ENCODE measurements at places on chromosomes 7 and 10.

- DNase-seq, result no peak
Measured at GRCh38 chr7:90958647-90959046, 305.6 kb upstream of the FZD1 start.

DNA sequence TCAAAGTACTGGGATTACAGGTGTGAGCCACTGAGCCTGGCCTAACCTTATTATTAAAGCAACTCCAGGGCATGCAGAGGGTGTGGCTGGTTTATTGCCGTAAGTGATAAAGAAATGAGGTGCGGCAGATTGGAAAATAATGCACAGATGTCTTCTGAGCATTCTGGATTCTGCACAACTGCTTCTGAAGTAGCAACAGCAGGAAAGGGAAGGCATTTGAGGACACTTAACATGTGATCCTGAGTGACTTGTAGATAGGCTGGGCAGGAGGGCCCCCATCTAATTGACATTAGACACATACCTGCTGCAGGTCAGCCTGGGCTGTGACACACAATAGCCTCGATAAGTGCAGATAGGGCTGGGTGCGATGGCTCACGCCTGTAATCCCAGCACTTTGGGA is 5.6 kb downstream of the RHBDD2 start:
- no peak for DNase-seq

DNA sequence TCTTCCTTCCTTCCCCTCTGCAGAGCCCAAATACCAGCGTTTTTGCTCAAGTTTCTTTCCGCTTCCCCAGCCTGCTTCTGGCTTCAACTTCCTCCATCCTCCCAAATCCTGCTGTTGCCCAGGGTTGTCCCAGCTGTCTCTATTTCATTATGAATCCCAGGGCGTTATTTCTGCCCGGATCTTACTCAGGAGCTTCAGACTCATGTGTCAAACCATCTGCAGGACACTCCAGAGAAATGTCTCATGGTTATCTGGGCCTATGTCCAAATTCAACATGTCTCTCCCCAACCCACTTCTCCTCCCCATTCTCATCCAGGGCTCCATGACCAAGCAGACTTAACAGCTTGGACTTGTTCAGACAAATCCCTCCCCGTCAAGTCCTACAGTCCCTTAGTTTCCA is 15.6 kb downstream of the ARHGAP22 start:
- no peak for DNase-seq

- no peak for DNase-seq
Measured at GRCh38 chr7:137962875-137963507, 38.9 kb downstream of the CREB3L2 start.

GRCh38 chr10:2122431-2123124 is 385.3 kb upstream of the ADARB2 start:
- DNase-seq, result no peak

GRCh38 chr7:86926732-86927131 is 132.7 kb downstream of the ELAPOR2 start:
- no peak for DNase-seq

- DNase-seq, result no peak
Measured at GRCh38 chr10:46239993-46240683, 46.7 kb upstream of the ANTXRL start.

- no peak for DNase-seq
Measured at GRCh38 chr7:3533040-3533439, 232.0 kb downstream of the SDK1 start.

DNA sequence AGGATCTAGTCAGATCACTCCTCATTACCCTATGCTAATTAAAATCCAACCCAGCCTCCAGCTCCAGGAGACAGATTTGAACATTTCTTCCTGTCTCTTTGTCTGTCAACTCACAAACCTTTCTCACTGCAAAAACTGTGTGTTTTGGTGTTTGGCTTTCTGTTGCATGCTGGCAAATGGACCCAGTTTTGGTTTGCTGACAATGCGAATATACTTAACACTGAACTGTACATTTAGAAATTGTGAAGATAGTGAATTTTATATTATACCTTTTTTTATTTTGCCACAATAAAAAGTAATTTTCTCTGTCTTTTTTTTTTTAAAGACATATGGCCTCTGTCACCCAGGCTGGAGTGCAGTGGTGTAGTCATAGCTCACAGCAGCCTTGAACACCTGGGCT is 18.3 kb upstream of the TNPO3 start:
- DNase-seq, result no peak

DNA sequence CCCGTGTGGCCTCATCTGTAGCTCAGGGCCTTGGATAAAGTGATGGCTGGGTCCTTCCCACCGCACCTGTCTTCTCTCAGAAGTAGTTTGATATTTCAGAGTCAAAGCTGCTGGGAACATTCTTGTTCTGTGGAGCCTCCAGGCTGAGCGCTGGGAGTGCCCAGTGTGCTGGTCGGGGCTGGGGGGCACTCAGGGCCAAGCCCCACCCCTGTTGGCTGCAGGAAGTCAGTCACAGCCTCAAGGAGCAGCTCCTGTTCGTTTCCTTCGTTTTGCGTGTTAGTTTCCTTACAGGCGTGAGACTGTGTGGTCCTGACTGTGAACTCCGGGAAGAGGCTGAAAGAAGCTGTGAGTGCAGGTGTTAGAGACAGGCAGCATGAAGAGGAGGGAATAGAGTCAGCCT is 33.2 kb downstream of the POR start:
- no peak for DNase-seq

DNA sequence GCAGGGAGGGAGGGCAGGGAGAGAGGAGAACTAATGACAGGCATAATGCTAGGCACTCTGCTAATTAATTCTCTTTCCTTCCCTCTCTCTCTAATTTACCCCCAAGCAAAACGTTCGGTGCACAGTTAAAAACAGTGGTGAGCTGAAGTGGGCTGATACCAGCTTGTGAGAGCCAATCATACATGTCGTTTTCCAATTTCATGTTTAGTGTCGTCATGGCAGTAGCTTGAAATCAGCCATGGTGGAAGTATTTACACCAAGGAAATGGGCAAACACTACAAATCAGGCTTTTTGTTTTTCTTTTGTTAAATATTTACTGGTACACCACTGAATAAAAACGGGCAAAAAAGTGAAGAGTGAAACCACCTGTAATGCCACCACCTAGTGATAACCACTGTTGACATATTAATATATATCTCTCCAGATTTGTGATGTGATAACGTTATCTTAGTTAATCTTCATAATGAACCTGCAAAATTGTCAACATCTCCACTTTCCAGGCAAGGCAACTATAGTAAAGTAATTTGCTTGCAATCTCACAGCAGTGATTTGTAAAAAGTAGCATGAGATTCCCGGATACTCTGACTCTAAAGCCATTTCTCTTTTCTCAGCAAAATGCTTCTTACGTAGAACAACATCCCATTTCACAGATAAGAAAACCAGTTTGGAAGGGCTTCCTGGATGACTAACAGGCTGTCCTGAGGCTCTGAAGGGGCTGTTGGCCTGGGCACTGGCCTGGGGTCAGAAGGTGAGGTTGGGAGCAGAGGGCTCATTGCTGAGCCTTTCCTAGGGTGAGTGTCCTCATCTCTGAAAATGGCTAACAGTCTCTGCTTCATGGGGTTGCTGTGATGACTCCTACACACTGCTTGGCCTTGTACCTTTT is 83.7 kb downstream of the ATXN7L1 start:
- DNase-seq, result no peak

DNA sequence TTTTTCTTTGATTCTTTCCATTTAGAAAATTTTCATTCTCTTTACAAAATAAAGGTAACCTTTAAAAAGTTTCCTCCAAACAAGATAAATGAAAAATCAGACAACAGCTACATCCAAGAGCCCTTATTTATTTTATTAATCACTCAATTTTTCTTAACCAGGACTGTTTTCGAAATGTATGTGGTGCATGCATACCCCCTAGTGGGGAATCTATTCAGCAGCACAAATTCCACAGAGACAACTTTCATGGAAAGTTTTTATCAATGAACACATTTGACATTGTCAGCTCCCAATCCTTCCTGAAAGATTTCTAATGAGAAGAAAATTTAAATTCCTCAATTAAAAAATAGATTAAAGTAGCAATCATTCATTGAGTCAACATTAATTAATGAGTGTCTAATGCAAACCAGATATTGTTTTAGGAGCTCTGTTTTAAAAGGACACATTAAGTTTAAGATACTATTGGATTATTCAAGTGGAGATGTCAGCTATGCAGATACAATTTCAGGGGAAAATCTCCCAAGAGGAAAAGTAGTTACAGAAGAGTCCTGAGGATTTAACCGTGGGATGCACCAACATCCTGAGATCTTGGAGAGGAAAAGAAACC is 5.2 kb upstream of the HTR7 start:
- peak; percentile 21 for DNase-seq

DNA sequence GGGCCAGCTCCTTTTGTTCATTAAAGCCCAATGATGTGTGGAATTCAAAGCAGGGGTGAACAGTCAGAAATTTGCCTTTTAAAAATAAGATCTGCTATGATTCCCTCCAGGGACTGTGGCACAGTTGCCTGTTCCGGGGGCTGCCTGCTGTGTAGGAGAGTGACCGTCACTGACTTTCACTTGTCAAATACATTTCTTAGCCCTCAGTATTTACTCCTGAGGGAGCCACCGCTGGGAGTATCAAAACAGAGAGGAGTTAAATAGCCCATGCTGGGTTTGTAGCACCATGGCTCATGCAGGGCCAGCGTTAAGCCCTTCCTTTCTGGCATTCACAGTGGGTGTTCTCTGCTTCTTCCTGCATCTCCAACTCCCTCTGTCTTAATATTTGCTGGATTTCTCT is 897.8 kb downstream of the SORCS3 start:
- no peak for DNase-seq

DNA sequence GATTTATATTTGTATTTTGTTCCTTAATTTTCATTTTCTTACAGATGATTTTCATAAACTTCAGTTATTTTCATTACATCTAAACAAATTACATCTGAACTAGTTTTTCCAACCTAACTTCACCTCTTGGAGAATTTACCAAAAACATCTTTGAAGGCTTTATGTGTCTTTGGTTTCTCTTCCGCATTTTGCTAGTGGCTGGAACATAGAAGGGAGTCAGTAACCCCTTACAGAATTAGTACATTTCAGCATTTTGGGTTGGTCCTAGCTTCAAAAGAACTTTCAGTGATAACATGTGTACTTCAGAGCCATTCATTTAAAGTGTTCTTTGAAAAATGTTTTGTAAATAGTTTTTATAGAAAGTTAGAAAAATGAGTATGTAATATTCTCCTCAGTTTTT is 169.8 kb upstream of the MTPN start:
- no peak for DNase-seq

DNA sequence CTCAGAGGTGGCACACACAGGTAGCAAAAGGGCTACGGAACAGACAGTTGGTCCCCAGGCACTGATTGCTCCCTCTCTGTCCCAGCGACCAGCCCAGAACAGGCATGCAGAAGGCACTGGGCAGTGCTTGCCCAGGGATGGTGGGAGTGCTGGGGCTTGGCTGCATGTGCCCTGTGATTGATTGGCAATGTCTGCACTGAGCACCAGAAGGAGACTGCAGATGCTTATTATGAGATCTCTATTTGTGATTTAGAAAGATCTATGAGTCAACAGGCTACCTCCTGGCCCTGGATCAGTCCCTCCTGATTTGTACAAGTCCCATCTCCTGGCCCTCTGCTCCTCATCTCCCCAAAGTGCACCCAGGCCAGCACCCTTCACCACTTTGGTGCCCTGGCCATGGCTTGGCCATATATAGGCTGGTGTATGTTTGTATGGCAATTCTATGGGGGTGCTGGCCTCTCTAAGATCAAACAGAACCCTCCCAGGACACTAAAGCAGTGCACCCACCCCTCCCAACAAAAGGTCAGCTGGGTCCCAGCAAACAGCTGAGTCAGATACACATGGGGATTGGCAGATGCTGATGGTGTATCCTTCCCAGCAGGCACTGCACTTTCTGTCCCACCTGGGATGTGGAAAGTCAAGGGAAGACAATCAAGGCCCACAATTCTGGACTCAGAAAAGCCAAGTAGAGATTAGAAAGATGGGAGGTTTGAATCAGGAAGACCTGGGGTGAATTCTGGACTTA is 30.9 kb downstream of the CAMK2B start:
- DNase-seq, result peak; percentile 2

- no peak for DNase-seq
Measured at GRCh38 chr7:47217570-47218360, 364.1 kb downstream of the TNS3 start.

- no peak for DNase-seq
Measured at GRCh38 chr7:80614851-80615271, 23.6 kb upstream of the CD36 start.

- no peak for DNase-seq
Measured at GRCh38 chr10:114609518-114610426, 48.3 kb downstream of the ABLIM1 start.

GRCh38 chr7:29839302-29839701 is 33.0 kb downstream of the WIPF3 start:
- no peak for DNase-seq

GRCh38 chr10:3107426-3107961 is 40.1 kb downstream of the PFKP start:
- peak; percentile 61 for DNase-seq

DNA sequence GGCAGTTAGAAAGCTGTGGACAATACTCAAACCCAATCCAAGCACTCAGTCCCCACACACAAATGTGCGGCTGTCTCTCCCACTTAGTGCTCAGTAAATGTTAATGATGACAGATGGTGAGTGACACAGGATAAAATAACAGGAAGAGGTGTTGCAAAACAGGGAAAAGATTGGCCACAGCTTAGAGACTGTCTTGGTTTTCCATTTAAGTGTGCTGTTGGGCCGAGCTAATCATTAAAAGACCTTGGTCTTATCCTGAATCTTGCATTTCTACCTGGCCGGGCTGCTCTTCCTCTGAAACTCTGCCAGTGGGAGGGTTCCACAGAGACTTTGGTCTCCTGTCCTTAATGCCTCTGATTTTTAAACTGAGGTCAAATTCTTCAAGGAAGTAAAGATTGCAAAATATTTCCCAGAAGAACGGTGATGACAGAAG is 113.1 kb upstream of the RNF32 start:
- no peak for DNase-seq

GRCh38 chr10:114027041-114027394 is 16.6 kb upstream of the ADRB1 start:
- no peak for DNase-seq

GRCh38 chr7:121831351-121831750 is 41.6 kb upstream of the PTPRZ1 start:
- no peak for DNase-seq

- no peak for DNase-seq
Measured at GRCh38 chr7:24910551-24911212, 69.3 kb downstream of the OSBPL3 start.

DNA sequence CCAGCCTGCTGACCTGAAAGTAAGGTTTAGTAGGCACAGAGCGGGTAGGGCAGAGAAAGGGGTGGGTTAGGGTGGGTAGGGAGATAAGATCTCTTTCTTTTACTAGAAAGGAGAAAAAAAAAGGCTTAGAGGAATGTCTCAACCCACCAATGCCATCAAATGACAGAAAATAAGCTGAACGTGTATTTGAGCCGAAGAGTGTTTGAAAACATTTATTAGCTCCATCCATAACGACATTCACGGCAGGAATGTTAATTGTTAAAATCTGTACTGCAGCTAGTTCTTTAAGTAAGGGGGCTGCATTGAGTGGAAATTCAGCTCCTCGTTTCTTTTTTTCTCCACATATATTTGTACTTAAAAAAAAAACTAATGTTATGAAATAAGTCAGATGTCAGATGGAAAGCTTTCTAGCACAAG is 63.7 kb upstream of the ARID5B start:
- no peak for DNase-seq

- no peak for DNase-seq
Measured at GRCh38 chr7:51027106-51027934, 244.6 kb upstream of the GRB10 start.

Measured in head of caudate nucleus (tissue), 42 donors.